Activated naive CD4-positive, alpha-beta T cell treated with Interleukin-2 at 50 U/mL for 16 hours (primary cell): ENCODE measurements at places on chromosomes 2 and 18.

- no peak for DNase-seq
These were observed 441.0 kb downstream of the DSC3 start for GRCh38 chr18:30601541-30601940.

DNA sequence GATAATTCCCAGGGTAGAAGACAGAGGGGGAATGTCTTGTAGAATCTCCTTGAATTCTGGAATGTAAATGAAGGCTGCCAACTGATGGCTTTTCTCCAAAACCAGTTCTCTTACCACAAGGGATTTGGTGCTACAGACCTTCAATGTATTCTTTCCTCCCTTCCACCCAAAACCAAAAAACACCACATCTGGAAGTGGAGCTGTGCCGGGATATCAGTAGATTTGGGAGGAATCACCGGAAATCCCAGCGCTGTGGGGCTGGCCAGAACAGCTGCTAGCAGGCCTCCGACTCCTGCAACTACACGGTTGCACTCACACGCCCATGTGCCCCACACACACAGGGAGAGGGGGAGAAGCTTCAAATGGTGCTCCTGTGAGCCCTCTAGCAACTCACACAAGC is 45.7 kb downstream of the RPL31 start:
- DNase-seq = no peak

- DNase-seq = no peak
These were observed 987.5 kb downstream of the DCDC2C start for GRCh38 chr2:4690913-4691312.

GRCh38 chr2:187876554-187876953 is 322.3 kb upstream of the TFPI start:
- no peak for DNase-seq

DNA sequence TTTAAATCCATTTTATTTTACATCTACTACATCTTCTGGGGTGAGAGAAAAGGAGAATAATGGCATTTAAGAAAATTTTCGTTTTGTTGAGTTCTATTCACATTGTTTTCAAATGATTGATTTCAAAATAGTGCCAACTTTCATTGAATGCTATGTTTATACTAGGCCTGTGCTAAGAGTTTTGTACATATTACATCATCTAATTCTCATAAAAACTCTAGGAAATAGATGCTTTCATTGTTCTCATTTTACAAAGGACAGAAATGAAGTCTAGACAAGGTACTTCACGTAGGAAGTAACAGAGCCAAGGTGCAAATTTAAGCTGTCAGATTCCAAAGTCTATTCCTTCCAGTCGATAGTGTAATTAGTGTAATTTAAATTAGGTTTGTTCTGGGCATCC is 402.8 kb upstream of the UBE2E3 start:
- DNase-seq = no peak

DNA sequence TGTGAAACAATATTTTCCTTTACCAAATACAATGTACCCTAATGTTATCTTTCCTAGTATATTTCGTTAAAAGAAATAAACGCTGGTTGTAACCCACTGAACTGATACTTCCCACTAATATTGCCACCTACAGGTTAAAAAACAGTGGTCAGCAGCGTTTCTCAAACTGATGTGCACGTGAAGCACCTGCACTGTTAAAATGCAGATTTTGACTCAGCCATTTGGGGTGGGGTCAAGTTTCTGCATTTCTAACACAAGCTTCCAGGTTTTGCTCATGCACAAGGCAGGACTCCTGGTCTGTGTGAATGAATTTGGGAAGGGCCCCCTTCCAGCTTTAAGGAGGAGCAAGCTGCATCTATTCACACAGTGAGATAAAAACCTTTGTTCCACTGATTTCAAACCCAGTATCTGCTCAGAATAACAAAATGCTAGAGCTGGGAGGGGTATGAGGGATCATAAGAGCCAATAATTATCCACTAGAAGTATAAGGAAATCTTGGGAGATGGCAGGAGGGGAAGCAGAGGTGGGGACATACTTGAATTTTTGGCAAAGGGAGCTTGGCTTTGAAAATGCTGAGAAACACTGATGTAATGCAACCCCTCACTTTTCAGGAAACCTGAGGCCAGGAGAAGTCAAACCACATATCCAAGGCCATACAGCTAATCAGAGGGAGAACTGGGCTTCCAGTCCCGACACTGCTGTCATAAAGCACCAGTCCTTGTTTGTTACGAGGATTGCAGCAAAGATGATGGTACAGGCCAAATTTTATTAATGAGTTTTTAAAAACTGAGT is 116.2 kb downstream of the RBMS1 start:
- DNase-seq = no peak

GRCh38 chr2:40851661-40852060 is 399.8 kb upstream of the SLC8A1 start:
- DNase-seq = no peak

- DNase-seq = no peak
These were observed 242.1 kb downstream of the GLI2 start for GRCh38 chr2:120977582-120978358.

DNA sequence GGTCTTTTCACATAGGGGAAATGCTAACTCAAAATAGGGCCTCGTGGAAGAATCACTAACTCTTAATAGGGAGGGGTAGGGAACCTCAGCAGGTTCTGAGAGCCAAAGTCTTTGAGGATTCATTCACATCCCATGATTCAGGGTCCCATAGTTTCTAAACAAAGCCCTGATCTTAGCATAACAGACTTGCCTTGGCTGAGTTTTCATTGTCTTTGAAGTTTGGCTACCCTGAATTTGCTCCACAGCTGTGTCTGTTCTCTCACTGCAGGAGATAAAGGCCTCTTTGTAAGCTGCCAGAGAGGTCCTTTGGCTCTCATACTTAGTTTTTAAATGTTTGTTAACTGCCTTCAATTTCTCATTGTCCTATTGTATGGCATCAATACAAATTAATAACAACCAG is 54.5 kb downstream of the ZDBF2 start:
- DNase-seq = no peak

- DNase-seq = no peak
These were observed 90.1 kb upstream of the L3MBTL4 start for GRCh38 chr18:6504605-6505497.

GRCh38 chr2:30149513-30149912 is 2.7 kb downstream of the YPEL5 start:
- no peak for DNase-seq

DNA sequence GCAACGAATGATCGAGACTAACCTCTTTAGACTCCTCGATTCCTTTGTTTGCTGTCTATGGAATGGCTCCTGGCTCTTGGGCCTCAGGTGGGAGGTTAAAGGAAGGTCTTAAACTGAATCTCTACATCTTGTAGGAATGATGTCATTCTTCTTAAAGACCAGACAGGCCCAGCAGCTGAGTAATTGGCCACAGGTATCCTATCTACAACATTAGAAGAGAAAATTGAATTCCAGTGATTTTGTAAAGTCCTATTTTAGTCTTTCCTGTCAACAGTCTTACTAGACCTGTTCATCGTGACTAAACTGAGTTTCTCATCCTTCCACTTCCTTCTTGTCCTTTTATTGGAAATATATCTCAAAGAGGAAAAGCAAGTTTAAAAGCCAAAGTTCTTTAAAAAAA is 274.8 kb downstream of the ALPK2 start:
- no peak for DNase-seq

GRCh38 chr18:53906681-53907080 is 317.8 kb downstream of the MBD2 start:
- DNase-seq = no peak

GRCh38 chr18:11789716-11790510 is 61.3 kb upstream of the CHMP1B start:
- DNase-seq = no peak

GRCh38 chr2:240839152-240840143 is 19.4 kb upstream of the KIF1A start:
- DNase-seq = no peak

DNA sequence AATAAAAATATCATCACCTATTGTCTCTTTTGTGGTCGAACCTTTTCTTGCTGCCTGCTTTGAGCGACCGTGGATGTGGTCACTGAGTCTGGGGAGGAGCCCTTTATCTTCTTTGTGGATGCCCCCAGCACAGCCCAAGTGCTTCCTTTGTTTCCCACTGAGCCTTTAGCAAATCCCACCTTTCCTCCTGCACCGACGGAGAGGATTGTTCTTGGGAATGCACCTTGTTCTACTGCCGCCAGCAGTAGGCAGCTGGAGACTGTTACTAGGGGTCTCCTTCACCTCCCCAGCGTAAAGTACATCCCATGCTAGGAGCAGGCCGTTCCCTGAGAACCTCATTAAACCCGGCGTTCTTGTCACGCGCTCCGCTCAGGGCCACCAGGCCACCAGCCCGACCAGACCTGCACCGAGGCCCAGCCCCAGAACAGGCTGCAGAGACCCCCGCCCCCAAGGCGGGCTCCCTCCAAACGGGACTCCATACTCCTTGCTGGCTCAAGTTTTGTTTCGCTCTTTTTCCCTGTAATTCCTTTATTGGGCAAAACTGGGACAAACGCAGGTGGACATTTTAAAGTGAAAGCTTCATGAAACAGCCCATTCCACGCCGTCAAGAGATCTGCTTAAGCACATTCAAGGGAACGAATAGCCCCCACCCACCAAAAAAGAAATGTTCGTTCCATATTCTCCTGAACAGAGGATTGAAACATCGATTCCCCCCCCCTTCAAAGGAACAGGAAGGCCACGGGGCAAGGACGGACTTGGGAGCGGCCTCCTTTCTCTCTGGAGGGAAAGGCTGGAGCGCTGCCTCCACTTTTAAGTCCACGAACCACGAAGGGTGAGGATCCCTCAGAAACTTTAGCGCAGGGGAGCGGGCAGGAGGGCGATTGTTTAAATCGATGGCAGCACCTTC is 1.1 kb upstream of the MAT2A start:
- DNase-seq = peak; percentile 47

DNA sequence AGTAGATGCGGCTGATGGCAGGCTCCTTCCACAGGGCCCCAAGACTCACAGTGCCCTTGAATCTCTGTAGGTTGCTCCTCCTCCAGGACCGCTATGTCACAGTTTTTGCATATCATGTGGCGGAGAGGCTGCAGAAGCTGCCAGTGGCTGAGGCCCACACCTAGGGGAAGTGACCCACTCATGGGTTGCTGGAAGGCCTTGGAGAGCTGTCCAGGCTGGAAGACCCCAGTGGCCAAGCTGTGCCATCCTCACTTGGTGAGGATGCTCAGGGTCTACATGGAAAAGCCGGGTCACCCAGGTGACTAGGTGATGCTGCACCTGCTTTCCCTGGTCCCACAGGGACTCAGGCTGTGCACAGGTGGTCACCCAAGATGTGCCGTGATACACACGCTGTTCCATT is 90.6 kb downstream of the SEPTIN10 start:
- DNase-seq = no peak

GRCh38 chr2:212073360-212073759 is 465.2 kb downstream of the ERBB4 start:
- DNase-seq = no peak

- no peak for DNase-seq
These were observed 51.8 kb downstream of the PKDCC start for GRCh38 chr2:42099438-42100173.

GRCh38 chr2:173252581-173252980 is 102.1 kb upstream of the CDCA7 start:
- DNase-seq = no peak

DNA sequence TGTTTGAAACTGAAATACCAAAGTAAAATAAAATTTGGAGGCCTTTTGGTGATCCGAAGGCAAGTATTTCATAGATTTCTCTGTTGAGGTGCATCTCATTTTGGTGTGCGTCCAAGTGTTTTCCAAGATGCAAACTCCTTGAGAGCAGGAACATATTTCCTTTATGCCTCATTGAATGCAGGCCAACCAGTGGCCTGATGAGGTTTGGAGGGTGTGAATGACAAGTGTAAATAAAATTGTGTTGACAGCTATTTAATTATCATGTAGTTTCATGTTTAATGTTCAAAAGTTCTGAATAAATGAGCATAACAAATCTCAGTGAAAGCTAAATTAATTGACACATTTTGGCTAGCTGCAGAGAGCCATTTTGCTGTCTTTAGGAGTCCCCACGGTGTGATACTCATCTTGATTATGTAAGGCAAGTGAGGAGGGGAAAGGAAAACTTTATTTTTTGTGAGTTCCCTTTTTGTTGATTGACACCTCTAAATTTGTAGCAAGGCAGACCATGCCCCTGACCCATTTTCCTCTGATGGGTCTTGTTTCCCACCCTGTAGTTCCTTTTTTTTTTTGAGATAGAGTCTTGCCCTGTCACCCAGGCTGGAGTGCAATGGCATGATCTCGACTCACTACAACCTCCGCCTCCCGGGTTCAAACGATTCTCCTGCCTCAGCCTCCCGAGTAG is 6.3 kb upstream of the LTBP1 start:
- DNase-seq = no peak

DNA sequence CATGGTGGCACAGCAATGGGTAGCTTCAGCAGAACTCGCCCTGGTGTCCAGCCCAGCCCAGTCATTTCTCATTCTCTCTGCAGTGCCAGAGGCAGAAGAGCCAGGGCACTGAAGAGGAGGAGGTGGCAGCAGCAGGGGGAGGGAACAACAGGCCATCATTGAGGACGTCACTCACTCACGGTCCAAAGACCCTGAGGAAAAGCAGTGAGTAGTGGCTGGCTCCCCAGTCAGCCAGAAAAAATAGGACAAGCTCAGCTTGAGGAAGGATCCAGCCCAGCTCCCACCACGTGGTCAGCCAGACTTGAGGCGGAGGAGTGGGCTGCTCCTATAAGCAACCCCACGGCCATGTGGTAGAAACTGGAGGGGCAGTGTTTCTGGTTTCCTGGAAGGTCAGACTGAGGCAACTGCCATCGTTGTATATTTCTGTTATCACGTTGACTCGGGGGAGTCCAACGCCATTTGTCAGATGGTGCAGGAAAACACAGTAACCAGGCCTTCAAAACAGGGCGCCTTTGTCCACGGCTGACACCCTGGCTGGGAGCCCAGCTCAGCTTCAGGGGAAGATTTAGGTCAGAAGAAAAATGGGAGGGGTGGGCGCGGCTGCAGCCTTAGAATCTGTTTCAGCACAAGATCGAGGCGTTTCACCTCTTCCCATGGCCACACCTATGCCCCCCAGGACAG is 19.0 kb upstream of the TMEM247 start:
- DNase-seq = no peak

GRCh38 chr2:84964406-84965191 is 6.4 kb upstream of the KCMF1 start:
- DNase-seq = no peak

- no peak for DNase-seq
These were observed 1835.5 kb upstream of the LRRTM1 start for GRCh38 chr2:82139979-82140611.

- DNase-seq = no peak
These were observed 27.8 kb upstream of the LPIN1 start for GRCh38 chr2:11718606-11719005.

GRCh38 chr2:10599921-10600320 is 89.9 kb downstream of the NOL10 start:
- DNase-seq = no peak

GRCh38 chr2:88860421-88861075 is 169.1 kb downstream of the RPIA start:
- DNase-seq = no peak

- no peak for DNase-seq
These were observed 108.2 kb downstream of the PDE1A start for GRCh38 chr2:182318466-182319220.

GRCh38 chr2:171991027-171991426 is 8.7 kb upstream of the METAP1D start:
- no peak for DNase-seq
